Glutamatergic neuron (in vitro differentiated cells): ENCODE measurements at places on chromosomes 2 and 18. TPM values are rescaled to one million over a fixed set of nuclear protein-coding genes. Genes with fewer than 3 reads are reported as not detected.

DNA sequence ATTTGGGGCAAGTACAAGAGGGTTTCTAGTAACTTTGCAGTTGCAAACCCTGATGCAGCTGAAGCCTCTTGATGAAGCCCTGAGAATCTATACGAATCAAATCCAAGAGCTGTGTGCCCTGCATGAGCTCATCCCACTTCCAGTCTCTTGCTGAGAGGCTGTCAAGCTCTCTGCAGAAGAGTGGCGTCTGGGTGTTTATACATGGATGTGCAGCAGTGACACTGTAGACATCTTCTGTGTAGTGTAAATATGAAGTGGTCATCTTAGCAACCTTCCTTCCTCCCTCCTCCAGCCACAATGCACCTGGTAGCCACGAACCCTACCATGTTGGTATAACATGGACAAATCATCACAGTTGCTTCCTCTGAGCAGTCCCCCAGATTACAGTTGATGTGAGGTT is 18.4 kb upstream of the KIAA2012 start:
- no peak overlapping the region for H3K27ac ChIP-seq
- no peaks in the 10 kb centered on the region for H3K36me3 ChIP-seq
- DNase-seq: no peak

DNA sequence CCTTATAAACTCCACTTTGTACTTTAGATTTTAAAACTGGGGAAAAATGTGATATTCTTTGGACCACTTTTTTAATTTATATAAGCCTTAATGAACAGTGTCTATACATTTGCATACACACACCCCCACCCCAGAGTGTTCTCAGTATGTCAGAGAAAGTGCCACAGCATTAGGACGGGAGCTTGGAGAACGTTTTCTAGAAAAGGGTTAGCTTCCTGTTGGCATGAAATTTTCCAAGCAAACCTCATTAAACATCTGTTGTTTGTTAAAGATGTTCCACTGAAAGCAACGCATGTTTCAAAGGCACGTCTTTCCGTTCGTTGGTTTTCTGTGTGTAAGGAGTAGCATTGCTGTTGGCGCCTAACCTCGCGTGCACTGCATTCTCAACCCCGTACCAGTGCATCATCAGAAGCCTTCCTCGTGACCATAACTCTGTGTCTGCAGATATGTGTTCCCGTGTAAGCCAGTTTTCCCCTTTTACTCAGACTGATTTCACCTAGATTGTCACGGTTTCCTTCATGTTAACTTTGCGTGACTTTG is 228.5 kb downstream of the ALPK2 start:
- DNase-seq: no peak
- peak overlapping the region; percentile 29 for H3K27ac ChIP-seq
- H3K4me3 ChIP-seq: no peak overlapping the region
- H3K4me1 ChIP-seq: peaks cover 16% of the 10 kb centered on the region
- no peaks in the 10 kb centered on the region for H3K36me3 ChIP-seq

STK39 gene
- total RNA-seq: 35.9 TPM

DNA sequence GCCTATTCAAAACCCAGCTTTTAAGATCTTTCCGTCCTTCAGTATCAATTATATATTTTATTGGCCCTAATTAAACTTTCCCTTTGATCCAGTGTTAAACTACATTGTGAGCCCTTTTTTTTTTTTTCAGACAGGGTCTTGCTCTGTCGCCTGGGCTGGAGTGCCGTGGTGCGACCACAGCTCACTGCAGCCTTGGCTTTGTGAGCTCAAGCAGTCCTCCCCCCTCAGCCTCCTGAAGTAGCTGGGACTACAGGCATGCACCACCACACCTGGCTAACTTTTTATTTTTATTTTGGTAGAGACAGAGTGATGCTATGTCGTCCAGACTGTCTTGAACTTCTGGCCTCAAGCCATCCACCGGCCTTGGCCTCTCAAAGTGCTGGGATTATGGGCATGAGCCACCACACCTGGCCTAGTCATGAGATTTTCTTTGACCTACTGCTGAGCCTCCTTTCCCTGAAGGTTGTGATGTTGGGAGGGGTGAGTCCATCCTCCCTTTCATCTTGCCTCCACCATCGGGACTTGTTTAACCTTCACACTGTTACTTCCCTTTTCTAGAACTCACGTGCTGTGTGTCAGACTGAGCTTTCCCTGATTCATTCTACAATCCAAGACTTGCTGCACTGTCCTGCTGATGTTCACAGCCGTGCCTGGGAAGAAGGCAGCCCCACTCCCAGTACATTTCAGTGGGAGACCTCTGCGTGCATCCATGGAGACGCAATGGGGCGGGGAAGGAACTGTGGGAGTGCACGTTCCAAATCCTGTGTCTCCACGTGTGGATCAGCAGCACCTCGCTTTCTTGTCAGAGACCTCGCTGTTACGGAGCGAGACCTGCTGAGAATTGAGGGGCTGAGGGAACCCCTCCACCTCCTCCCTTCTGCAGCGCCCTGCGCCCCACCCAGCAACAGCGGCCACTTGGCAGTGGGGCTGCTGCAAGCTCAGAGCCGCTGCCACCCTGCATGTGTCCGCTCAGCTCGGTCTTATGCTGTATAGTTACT is 10.8 kb downstream of the OXER1 start:
- no peak overlapping the region for H3K4me3 ChIP-seq
- no peak overlapping the region for H3K27ac ChIP-seq
- no peak for DNase-seq
- H3K27me3 ChIP-seq: peaks cover 5% of the 10 kb centered on the region
- H3K4me1 ChIP-seq: peaks cover 28% of the 10 kb centered on the region

GRCh38 chr2:238287737-238288649 is at the start of gene PER2:
TSS of gene PER2 (minus strand) at chr2:238288610. CDS start at chr2:238277936, 10,674 bp downstream.
- peaks cover 10% of the 10 kb centered on the region for H3K4me1 ChIP-seq
- no peak for DNase-seq
- peak within 1 kb of the TSS; percentile 88 for H3K4me3 ChIP-seq
- peak within 1 kb of the TSS; percentile 14 for H3K27ac ChIP-seq
- H3K36me3 ChIP-seq: no peaks in the 10 kb centered on the region
- H3K27me3 ChIP-seq: peaks cover 6% of the 10 kb centered on the region

SLC14A1 gene
- total RNA-seq: not detected

AAK1 gene
- 68.2 TPM for total RNA-seq

TMEM87B gene
- 8.6 TPM for total RNA-seq

- H3K36me3 ChIP-seq: peaks cover 5% of the 10 kb centered on the region
- H3K4me1 ChIP-seq: no peaks in the 10 kb centered on the region
- DNase-seq: no peak
- H3K27ac ChIP-seq: no peak overlapping the region
- peaks cover 6% of the 10 kb centered on the region for H3K27me3 ChIP-seq
- H3K4me3 ChIP-seq: no peak overlapping the region
Measured at GRCh38 chr2:70214953-70215549, 24.2 kb upstream of the C2orf42 start.

TMEM163 gene
- 27.7 TPM for total RNA-seq

DNA sequence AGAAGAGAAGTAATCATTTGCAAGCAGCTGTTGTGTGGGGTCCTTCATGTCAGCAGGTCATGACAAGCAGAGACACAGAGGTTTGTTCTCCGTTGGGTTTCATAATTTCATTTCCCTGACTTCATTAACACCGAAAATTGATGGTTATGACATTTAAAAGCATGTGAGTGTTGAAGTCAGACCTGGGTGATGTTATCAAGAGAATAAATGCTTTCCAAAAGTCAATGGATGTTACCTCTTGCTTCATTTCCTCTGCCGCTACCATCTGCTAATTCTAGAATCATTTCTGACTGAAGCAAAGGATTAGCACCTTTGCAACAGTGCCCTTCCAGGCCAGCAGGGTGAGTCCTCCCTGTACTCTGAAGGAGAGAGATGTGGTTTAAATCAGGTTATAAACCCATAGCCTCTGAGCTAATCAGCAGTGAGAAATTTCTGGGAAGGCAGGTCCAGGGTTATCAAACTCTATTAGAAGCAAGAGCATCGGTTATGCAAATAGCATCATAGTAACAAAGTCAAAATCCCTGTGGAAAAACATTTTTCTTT is 446.2 kb downstream of the PIK3C3 start:
- DNase-seq: no peak
- H3K4me3 ChIP-seq: no peak overlapping the region
- no peaks in the 10 kb centered on the region for H3K36me3 ChIP-seq
- H3K27ac ChIP-seq: no peak overlapping the region
- H3K4me1 ChIP-seq: no peaks in the 10 kb centered on the region
- H3K27me3 ChIP-seq: no peaks in the 10 kb centered on the region

GTF2A1L gene
- not detected for total RNA-seq

SERPINB10 gene
- total RNA-seq: not detected

MBP gene
- 82.6 TPM for total RNA-seq

DNA sequence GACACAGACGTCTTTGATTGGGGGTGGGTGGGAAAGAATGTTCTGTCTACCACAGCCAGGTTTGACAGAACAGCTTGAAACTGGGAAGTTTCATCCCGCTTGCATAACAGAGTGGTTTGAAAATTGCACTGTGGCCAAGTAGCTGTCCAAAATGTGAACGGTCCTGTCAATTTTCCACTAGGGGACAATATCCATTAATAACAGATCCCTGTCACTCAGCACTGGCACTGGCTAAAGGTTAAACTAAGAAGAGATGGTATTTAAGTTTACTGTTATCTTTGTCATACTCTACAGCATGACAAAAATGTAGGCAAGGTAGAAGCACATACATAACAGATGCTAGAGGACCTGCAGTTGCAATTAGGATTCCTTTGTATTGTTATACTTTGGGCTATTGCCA is 55.6 kb upstream of the ACMSD start:
- H3K27me3 ChIP-seq: peaks cover 2% of the 10 kb centered on the region
- H3K4me1 ChIP-seq: no peaks in the 10 kb centered on the region
- H3K4me3 ChIP-seq: no peak overlapping the region
- DNase-seq: no peak

HOXD3 gene
- not detected for total RNA-seq

SH3RF3 gene
- total RNA-seq: 1.7 TPM

DNA sequence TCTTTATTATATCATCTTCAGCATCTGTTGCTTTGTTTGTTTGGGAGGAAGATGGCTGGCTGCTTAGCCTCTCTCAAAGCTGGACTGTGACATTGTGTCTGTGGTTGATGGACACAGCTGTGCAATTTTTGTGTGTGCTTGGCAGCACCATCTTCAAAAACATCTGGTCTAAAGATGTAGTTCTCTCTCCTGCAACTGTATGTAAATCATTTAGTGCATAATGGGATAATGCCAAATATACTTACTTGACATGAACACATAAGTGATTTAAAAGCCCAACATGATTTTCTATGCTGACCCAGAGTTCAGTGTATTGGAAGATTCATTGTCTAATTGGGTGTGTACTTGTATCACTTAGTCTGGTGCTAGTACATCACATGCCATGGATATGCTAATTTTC is 112.2 kb downstream of the MAP4K4 start:
- no peaks in the 10 kb centered on the region for H3K36me3 ChIP-seq
- H3K27ac ChIP-seq: peak overlapping the region; percentile 12
- peaks cover 74% of the 10 kb centered on the region for H3K4me1 ChIP-seq
- peaks cover 28% of the 10 kb centered on the region for H3K27me3 ChIP-seq
- peak overlapping the region; percentile 32 for H3K4me3 ChIP-seq
- DNase-seq: no peak

DNA sequence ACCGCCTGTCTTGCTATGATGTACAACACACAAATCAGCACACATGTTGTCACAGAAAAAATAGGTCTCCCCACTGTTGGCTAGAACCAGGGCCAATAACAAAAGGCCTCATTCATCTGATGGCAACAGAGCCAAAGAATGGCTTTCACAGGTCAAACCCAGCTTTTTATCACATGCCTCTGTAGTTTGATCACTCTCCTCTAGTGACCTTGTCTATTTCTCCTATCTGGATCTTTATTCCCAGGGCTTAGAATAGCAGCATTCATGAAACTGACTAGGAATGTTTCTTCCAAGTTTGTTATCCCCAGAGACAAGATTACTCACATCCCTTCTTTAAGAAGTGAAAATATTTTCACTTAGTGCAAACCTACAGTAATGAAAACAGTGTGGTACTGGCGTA is 285.8 kb upstream of the GYPC start:
- no peak overlapping the region for H3K4me3 ChIP-seq
- no peaks in the 10 kb centered on the region for H3K27me3 ChIP-seq
- H3K27ac ChIP-seq: no peak overlapping the region
- no peak for DNase-seq

PCGF1 gene
- 32.3 TPM for total RNA-seq

ZNF396 gene
- 2.1 TPM for total RNA-seq

GRCh38 chr2:111219285-111219684 is 98.6 kb downstream of the BCL2L11 start:
- peaks cover 5% of the 10 kb centered on the region for H3K4me1 ChIP-seq
- H3K4me3 ChIP-seq: no peak overlapping the region
- peaks cover 13% of the 10 kb centered on the region for H3K36me3 ChIP-seq
- DNase-seq: peak; percentile 49

DNA sequence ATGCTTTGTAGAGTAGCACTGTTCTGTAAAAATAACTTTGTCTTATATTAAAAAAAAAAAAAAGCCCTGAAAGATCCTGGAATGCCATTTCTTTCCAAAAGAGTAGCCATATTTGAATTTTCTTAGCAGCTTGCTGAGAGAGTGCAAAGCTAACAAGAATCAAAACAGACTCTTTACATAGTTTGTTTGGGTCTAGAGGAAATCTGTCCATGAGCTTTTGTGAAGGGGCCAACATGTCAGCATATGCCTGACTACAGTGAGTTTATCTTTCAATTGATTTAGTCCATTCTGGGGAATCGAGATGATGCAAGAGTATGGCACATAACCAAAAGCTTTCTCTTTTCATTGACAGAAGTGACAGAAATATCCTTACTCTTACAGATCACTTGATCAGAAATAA is 777.7 kb upstream of the ACVR2A start:
- no peak for DNase-seq
- H3K36me3 ChIP-seq: peaks cover 11% of the 10 kb centered on the region
- peaks cover 8% of the 10 kb centered on the region for H3K27me3 ChIP-seq
- H3K4me3 ChIP-seq: no peak overlapping the region
- H3K27ac ChIP-seq: no peak overlapping the region
- peaks cover 28% of the 10 kb centered on the region for H3K4me1 ChIP-seq

CYRIA gene
- 19.3 TPM for total RNA-seq

DNA sequence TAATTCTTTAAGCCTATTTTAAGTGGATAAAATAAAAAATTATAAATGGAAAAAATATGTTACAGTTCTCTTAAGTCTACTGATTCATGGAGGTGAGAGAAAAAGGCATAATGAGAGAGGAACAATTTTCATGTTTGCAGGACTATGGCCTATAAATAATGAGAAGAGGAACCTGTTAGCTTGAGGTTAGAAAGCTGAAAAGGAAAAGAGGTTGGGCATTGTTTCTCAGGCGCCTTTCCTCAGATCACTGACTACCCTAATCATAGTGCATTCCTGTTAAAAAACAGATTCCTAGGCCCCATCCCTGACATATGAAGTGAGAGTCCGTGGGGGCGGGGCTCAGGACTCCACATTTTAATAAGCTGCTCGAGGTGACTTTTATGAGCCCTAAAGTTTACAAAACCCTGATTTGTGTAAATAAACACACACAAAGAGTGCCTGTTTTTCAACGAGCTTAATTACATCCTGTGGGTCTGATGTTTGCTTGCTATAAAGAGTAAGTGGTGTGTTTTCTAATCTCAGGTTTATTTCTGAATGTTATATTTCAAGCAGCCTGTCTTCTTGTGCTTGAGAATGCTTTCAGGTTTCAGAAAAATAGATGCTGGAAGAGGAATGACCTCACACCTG is 335.5 kb downstream of the CLIP4 start:
- no peaks in the 10 kb centered on the region for H3K36me3 ChIP-seq
- no peak for DNase-seq
- H3K27ac ChIP-seq: no peak overlapping the region
- H3K4me1 ChIP-seq: peaks cover 21% of the 10 kb centered on the region
- H3K4me3 ChIP-seq: no peak overlapping the region

GRCh38 chr2:114550895-114551793 is 108.7 kb downstream of the DPP10 start:
- no peaks in the 10 kb centered on the region for H3K27me3 ChIP-seq
- DNase-seq: peak; percentile 63
- no peak overlapping the region for H3K27ac ChIP-seq

GRCh38 chr18:2459886-2460285 is 111.4 kb downstream of the METTL4 start:
- no peak overlapping the region for H3K27ac ChIP-seq
- H3K36me3 ChIP-seq: no peaks in the 10 kb centered on the region
- no peak for DNase-seq
- peaks cover 2% of the 10 kb centered on the region for H3K27me3 ChIP-seq
- no peaks in the 10 kb centered on the region for H3K4me1 ChIP-seq
